ENCODE measurements at places on chromosomes 6 and 20.

DNA sequence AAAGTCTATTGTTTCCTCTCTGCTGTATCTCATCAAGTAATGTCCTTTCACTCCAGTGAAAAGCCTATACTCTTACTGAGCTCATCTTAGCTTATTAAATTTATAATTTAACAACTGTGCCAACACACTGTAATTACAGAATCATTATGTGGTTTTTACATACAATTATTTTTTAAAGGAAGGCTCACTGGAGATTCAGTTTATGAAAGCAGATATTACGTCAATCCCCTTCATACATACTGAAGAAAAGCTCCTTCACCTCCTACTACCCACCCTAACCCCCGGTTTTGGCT is 28.1 kb downstream of the ARHGAP18 start:
- DNase-seq, result no peak

DNA sequence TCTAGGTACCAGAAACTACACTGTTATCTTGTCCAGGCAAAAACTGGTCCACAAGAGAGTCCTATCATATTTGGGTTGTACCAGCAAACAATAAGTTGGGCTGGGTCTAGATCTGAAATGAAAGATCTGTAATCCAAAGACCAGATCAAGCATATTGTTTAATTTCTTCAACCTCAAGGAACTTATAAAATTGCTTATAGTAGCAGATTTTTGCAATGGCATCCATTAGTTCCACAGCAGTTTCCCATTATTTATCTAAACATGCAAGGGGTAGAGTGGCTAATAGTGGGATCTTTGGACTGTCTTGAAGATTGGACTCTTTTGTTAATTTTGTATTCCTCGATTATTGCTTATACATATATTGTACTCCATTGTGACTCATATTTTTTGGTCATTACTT is 40.5 kb upstream of the SNAP25 start:
- no peak for DNase-seq

GRCh38 chr20:13930281-13930680 is 60.1 kb downstream of the SEL1L2 start:
- DNase-seq, result no peak

GRCh38 chr6:155404937-155405336 is 50.7 kb downstream of the NOX3 start:
- DNase-seq, result no peak

- no peak for DNase-seq
These were observed 6.7 kb downstream of the SNAI1 start for GRCh38 chr20:49989234-49990065.

GRCh38 chr6:90586546-90586835 is 381 bp downstream of the MAP3K7 start:
- no peak for DNase-seq

DNA sequence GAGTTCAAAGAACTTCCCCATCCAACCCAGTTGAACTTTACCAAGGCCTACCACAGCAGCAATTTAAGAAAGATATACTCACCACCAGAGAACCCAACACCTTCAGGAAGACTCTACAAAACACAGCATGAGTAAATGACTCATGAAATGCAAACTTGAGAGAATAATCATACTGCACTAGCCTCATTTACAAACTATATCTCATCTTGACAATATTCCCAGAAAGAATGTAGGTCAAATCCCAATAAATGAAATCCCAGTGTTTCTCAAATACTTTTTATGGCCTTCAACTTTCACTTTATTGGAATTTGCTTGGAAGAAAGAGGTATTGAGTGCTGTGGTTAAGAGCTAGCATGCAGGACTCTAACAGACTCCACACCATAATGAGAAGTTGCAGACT is 60.0 kb downstream of the FYN start:
- no peak for DNase-seq

- no peak for DNase-seq
These were observed 75.4 kb upstream of the ECI2 start for GRCh38 chr6:4210629-4211419.

DNA sequence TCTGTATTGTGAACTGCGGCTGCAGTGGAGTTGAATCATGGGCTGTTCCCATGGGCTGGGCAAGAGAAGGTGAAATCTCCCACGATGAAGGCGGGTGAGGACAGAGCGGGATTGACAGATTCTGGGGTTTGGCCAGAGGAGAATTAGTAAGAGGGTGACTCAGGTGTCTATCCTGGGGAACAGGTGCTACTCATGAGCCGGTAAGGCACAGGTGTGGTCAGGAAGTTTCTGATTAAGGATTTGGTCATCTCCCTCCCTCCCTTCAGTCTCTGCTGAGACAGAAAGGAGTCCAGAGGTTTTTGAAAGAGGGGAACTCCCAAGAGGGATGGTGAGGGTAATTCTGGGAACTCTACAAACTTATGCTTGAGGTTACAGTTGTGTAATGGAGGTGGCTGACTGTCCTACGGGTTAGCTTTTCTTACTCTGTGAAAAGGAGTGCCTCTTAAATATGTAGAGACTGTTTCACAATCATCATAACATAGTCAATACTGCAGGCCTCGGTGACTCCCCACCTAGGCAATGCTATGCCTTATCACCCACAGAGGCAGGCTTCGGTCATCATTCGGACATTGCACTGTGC is 31.5 kb downstream of the SERPINB1 start:
- DNase-seq, result no peak

DNA sequence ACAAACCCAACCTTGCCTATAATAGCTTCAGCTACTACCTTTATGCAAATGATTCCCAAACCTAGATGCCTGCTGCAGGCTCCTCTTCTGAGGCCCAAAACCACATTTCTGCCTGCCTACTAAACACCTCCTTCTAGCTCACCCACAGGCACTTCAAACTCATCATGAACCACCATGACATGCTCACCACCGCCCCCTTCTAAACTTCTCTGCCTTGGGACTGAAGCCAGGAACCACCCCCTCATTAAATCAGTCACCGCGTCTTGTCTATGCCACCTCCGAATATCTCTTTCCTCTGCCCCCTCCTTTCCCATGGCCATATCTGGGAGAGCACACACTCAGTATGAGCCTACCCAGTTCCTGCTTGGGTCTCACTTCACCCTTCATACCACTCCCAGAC is 101.2 kb downstream of the SNAP25 start:
- DNase-seq, result peak; percentile 88

DNA sequence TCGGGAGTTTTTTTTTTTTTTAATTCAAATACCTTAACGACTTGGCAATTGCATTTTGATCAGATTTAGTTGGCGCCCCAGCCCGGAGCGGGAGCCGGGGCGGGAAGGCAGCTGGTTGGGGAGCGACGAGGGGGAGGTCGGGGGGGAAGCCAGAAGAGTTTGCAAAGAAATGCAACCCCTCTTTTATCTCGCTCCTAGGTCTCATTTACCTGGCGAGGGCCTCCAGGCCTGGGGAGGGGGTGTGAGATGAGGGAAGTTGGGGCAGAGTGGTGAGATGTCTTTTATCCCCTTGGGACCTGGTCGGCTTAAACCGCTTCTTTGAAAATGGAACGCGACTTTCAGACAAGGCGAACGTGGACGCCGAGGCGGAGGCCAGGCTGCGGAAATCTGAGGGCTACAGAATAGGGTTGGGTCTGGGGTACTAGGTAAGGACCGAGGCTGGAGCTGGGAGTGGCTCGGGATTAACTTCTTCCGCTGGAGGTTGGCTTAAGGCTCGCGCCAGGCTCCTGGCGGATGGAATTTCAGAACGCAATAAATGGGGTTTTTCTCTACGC is 40.3 kb downstream of the NCR2 start:
- DNase-seq, result no peak

DNA sequence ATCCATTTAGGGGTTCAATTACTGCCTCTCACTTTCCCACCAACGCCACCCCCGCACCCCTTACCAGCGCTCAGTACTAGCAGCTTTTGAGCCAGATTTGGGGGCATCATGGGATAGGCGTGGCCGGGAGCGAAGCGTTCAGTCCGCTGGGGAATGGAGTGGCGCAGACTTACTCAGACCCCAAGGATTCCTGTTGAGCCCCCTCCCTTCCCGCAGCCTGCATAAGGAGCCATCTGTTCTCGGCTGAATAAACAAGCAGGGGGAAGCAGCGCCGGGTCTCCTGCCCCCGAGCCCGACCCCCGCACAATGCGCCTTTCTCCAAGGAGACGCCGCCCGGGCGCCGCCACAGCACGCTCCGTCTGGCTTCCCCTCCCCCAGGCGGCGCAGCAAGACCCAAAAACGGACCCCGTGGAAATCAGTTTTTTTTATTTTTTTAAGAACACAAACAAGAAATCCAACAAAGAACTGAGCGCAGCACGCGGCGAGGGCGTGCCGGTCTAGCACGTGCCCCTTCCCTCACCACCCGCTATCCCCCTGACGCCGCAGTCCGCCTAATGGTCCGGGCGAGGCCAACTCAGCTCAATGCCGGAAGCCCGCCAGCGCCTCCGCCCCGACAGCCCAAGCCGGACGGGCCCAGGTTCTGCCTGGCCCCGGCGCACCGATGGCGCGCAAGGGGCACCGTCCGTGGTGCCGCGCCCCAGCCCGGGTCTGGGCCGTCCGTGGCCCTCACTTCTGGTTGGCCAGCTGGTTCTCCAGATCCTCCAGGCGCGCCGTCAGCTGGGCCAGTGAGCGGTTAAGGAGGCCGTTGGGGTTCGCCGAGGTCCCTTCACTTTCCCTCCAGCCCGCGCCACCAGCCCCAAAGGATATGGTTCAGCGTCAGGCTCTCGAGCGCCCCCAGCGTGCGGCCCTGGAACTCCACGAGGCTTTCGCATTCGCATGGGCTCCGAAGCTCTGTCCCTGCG is 13.3 kb upstream of the RBPJL start:
- peak; percentile 69 for DNase-seq

DNA sequence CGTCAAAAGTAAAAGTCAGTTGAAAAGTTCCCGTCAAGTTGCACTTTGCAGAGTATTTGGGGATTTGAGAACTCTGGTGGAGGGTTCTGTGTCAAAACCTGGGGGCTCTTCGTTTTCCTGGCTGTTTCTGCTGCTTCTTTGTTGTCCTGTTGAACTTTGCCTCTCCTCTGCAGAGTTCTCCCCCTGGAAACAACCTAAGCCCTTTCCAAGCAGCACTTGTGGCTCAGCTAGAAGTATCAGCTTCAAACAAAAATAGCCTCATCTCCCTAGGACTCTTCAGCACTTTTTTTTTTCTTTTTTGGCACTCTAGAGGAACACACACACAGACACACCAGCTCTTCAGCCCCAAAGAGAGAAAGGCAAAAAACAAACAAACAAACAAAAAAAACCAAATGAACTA is at the start of gene TRDN:
Gene TRDN (minus strand): TSS at position 169 of the 400 bp plus-strand sequence. CDS start 175 bp downstream, outside the sequence.
- DNase-seq, result no peak

GRCh38 chr20:64086801-64087200 is 2.6 kb upstream of the LKAAEAR1 start:
- no peak for DNase-seq

DNA sequence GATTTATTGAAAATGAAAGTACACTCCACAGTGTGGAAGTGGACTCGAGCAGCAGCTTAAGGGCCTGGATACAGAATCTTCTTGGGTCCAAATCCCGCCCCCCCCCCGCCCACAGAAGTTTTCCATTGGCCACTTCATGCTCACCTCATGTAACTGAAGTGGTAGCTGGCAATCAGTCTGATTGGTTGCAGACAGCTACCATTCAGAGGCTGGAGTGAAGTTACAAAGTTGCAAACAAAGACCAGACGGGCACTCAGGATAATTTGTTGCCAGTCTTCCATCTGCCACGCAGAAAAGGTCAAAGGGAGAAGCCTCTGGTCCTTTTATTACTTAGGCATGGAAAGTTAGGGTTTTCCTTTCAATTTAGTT is 25.8 kb upstream of the FABP7 start:
- no peak for DNase-seq

- no peak for DNase-seq
These were observed 4.3 kb upstream of the AKIRIN2 start for GRCh38 chr6:87706187-87706966.

DNA sequence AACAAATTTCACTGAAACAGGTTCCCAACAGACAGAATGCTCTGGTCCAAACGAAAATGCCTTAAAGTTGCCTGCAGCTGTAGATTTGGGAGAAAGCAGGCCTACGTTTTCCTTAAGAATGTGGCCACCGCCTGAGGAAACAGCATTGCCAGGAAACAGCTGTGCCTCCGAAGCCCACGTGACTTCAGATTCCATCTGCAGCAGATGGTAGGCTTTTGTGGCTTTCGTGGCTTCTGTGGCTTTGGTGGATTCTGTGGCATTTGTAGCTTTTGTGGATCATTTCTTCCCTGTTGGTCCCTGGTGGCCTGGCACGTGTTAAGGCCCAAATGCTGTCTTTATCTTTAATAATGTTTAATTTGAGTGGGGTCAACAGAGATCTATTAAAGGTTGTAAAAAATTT is 222.9 kb downstream of the TTLL2 start:
- no peak for DNase-seq

DNA sequence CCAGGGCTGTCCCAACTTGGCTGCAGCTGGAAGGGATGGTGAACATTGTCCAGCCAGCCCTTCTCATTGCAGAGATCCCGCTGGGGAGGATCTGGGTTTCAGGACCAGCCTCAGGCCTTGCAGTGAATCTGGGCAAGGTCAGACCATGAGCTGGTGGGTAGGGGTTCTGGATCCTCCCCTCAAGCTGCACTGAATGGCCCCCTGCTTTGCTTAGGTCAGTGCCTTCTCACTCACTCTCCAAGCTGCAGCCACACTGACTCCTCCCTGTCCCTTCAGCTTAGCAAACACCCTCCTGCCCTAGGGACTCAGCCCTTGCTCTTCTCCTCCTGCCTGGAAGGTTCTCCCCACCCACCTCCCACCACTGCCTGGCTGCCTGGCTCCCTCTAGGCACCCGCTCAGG is 95.3 kb upstream of the KCNG1 start:
- DNase-seq, result no peak

DNA sequence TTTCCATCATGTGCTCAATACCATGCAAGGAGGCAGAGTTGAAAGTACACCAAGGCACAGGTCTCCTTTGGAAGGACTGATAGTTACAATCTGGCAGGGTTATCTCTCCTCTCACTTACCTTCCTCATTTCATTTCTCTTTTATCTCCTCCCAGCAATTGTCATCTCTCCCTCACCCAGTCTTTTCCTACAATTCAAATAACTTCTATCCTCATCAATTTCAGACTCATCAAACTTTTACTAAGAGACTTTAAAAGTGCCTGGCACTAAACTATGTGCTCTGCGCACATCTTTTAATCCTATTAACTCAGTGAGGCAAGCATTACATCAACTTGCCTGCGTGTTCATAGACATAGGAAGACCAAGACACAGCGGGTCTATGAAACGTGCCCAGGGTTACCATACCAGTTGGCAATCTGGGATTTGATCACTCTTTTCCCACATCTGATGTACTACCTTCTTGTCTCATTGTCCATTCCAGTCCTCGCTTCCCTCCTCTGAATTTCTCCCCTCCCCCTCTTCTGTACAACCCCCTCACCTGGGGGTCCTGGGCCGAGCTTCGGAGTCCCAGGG is 1.2 kb downstream of the VARS1 start:
- DNase-seq, result no peak

- no peak for DNase-seq
These were observed 136.5 kb downstream of the RIMS1 start for GRCh38 chr6:72022830-72023229.

- no peak for DNase-seq
These were observed 186.7 kb downstream of the PTPRK start for GRCh38 chr6:128333581-128334223.

- no peak for DNase-seq
These were observed 16.9 kb upstream of the SNAI1 start for GRCh38 chr20:49965781-49966305.

GRCh38 chr6:78909391-78909790 is 42.0 kb downstream of the IRAK1BP1 start:
- DNase-seq, result no peak
